Thoracic aorta (tissue), 2 donors: ENCODE measurements at places on chromosomes 4 and X.
A peak's percentile ranks its signal among the peaks of the same experiment; 100 is the strongest.

DNA sequence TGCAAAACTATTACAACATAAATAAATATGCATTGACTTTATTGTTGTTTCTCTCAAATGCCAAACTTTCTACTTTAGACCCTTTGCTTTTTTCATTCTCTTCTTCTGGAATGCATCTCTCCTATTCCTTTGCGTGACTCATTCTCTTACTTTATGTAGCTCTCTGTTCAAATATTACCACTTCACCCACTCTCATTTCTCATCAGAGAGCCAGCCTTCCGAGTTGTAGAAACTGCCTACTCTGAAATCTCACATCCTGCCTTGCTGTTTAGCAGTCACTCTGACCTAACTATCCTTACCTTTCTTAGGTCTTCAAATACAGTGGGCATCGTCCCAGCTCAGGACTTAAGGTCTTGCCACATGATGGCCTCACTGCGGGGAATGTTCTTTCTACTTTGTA lies 143.5 kb downstream of the GALNTL6 start:
- no peak for DNase-seq

DNA sequence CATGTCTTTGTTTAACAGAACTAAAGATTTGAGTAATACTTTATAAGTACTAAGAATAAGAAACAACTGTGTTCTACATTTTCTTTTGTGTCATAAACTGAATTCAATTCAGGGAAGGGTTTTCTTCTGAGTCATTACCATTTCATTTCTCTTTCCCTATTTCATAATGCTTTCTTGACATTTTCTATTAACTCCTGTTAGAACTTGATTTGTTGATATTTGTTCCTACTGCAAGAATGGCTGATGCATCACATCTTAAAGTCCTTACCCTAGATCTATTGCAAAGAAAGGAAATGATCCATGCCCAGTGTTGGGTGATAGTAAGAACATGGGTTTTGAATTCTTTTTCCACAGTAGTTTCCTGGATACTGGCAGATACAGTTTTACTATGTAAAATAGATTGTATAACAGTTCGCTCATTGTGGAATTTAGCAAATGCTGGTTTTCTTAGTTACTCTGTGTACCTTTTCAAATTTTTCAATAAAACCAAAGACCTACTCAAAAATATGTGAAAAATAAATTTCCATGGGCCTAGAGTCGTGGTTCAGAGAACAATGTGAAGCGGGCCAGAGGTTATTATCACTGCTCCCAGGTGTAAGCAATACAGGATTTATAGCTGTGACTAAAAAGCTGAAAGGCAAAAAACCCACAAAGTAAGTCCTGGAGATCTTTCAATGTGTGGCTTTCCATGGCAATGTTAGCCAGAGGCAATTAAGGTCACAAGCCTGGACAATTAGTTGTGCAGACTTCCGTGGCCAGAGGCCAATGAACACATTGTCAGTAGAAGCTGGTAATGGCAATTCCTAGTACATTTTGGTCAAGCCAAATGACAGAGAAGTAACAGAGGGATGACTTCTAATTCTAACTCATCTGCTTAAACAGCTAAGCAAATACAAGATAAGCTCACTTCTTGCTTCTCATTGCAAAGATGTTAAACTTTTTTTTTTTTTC lies 127.3 kb upstream of the FAT4 start:
- DNase-seq, result no peak

DNA sequence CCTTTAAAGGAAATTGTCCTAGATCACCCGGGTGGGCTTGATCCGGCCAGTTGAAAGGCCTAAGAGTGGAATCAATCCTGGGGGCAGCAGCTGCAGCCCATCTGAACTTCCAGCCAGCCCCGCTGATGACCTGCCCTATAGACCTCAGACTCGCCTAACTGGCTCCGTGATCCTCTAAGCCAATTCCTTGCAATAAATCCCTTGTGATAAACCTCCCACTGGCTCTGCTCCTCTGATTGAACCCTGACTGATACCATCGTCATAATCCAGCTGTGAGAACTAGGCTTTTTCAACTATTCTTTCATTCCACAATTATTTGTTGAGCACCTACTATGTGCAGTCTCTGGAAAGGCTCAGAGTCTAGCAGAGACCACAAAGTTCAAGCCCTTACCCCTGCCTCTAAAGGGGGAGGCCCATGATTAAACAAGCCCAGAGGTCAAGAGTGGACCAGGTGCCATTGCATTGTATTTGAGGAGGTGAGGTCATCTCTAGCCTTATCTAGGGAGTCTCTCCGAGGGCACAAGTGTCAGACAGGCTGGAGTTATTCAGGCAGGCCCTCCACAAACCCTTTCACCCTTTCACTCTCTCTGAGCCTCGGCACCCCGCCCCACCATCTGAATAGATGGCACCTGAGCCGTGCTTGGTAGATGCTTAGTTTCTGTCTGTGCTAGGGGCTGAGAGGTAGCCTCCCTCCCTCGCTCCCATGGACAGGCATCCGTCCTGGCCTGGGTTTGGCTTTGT lies 20.5 kb upstream of the GPR78 start:
- DNase-seq, result no peak

GRCh38 chrX:30060718-30061117 lies 154.6 kb upstream of the MAGEB2 start:
- no peak for DNase-seq

DNA sequence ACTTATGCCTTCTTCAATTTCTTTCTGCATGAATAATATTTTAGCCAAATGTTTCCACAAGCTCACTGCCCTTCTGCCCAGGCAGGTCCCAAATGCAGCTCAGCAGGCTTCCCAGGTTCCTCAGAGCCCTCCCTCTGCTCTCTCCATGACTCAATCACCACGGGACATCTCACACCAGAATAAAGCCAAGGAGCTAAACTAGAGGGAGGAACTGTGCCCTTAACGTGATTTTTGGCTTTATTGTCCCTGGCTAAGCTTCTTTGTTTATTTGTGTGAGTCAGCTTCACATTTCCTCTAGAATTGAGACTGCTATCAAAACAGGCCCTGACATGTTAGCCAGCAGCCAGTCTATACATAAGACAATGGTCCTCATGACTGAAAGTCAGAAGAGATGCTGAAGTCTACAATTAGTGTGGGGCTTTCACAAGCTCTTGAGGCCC lies 186.4 kb upstream of the GALNT7 start:
- peak; percentile 28 for DNase-seq

DNA sequence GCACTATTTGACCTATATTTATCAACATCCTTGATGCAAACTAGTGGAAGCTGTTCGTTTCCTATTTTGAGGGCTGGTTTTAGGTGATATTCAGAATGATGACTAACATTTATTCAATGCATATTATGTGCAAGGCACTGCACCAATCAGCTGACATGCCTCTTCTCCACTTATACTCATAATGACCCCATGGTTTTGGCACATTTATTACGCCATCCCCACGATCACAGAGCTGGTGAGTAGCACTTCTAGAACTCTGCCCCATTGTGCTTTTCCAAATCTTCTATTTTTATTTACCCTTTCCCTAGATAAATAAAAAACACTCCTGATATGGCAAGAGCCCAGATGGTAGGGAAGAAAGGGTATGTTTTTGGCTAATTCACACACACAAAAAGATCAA lies 13.1 kb downstream of the SCML1 start:
- no peak for DNase-seq

DNA sequence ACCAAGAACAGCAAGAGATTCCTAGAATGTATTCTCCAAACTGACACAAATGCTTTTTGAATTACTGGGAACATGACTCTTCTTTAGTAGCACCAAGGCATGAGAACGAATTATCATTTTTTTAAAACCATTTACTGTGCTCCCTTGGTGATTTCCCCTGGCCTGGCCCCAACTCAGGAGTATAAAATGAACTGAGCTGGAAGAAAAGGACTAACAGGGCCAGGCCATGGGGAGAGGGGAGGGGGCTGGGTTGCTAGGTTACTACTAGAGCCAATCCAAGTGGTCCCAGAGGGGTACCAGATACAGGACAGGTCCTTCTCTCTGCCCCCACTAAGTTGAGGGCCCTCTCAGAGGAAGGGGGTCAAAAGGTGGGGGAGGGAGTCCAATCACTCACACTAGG lies 23.1 kb downstream of the SASH3 start:
- DNase-seq, result no peak

GRCh38 chr4:23333946-23334878 lies 555.6 kb downstream of the PPARGC1A start:
- no peak for DNase-seq

GRCh38 chr4:183912585-183912984 lies 7.5 kb downstream of the STOX2 start:
- no peak for DNase-seq

GRCh38 chrX:38170556-38170955 lies 50.1 kb downstream of the SRPX start:
- no peak for DNase-seq

DNA sequence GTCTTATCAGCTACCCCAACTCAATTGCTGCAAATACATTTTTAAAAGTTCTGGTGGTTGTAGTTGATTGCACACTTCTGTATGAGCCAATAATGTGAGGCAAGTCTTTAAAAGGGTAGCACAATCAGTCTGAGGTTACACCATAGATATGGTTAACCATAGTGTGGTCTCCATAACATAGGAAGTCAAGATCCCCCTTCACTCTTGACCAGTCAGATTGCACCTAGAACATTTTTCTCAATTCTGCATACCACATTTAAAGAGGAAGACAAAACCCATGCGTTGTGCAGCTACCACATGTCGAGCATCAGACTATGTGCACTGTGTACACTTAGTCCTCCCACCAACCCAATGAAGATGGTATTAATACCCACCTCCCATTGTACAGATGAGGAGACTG lies 26.5 kb upstream of the CYBB start:
- no peak for DNase-seq

DNA sequence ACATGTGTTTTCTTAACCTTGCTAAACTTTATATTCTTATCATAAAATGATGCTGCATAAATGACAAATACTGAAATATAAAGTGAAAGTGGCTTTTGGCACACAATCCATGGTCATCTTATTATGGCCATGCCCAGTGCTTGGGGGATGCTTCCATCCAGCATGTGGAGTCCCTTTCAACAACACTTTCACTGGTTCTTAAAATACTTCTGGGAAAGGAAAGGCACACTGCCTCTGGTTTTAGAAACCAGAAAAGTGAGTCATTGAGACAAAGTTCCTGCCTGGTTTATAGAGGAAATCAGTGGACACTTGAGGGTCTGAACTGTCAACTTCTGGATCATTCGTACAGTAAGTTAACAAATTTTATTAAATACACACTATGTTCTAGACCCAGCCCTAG lies 248.0 kb upstream of the ADAMTS3 start:
- DNase-seq, result no peak

DNA sequence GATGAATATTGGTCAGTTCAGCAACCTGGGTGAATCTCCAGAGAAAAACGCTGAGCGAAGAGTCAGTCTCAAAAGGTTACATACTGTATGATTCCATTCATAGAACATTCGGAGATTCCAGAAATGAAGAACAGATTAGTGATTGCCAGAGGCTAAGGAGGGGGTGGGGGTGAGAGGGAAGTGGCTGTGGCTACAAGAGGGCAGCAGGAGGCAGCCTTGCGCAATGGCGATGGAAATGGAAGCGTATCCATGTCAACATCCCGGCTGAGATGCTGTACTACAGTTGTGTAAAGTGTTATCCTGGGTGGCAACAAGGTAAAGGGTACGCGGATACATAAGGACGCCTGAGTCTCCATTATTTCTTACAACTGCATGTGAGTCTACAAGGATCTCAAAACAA lies 18.0 kb downstream of the LYAR start:
- no peak for DNase-seq

DNA sequence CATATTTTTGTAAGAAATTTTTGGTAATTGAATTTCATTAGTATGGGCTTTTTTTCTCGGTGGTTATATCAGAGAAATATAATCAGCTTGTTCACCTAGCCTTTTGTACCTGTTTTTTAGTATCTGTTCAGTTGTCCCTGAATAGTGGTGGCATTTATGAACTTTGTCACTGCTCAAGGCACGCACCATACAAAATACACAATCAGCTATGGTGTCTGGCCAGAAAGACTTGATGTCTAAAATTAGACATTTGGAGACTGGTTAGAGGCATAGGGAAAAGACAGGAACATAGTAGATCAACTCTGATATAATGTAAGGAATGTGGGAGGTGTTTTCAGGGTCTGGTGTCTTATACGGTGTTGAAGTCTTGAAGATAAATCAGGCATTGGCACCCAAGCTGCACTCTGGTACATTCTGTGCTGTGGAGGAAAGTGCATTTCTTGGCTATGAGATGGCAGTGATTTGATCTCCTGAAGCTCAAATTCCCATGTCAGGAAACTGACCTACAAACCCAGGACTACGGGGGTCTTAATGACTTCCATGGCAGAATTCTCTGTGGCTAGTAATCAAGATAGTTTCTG lies 3.6 kb downstream of the ART3 start:
- no peak for DNase-seq

DNA sequence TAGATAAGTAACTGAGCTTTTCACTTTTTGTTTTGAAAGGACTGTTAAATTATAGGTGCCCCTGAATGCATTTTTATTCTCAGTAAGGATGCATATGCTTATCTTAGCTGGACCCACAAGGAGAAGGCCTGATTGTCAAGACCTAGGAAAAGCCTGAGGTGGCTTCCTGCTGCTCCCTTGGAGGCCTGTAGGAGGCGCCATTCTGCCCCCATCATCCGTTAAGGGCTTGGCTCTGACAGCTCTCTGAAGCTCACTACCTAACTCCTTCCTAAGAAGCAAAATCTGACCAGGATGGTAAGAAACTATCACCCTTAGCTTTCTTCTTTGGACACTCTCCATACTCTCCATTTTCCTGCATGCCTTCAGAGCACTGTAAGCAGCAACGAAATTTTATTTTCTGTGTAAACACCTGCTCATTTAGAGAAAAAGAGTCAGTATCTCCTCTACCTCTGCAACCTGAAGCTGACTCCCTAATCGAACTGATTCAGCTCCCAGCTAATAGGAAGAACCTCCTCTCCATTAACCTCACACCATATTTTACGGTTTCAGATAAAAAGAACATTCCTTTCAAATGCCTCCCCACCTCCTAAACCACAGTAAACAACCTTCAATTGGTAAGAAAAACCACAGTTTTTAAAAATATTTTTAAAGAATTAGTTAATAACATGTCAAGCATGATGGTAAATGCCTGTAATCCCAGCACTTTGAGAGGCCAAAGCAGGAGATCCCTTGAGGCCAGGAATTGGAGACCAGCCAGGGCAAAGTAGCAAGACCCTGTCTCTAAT lies 73.4 kb upstream of the EDNRA start:
- DNase-seq, result no peak

- no peak for DNase-seq
Measured at GRCh38 chr4:14841801-14842768, 160.2 kb upstream of the CPEB2 start.

DNA sequence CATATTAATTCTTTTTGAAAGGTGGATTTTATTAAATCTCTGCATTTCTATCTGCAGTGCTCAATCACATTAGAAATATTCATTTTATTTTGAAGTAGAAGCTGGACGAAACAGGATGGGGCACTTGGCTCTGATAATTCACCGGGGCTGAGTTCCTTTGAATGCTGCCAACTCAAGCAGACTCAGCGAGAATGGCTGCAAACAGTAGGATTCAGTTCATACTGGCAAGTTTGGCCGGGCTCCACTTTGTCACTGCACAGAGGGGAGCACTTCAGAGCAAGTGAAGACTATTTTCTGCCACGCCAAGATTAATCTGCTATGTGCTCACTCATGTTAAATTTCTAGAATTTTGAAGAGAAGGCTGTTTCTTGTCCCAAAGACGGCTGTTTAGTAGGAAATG lies 30.7 kb upstream of the KLHL8 start:
- no peak for DNase-seq

- DNase-seq, result no peak
Measured at GRCh38 chr4:85498068-85498733, 23.3 kb downstream of the ARHGAP24 start.
